HuH-7.5 (cell line): ENCODE measurements at places on chromosomes 3 and 15.

GRCh38 chr3:171269542-171269941, 190.7 kb downstream of the TNIK start:
- DNase-seq, result no peak

DNA sequence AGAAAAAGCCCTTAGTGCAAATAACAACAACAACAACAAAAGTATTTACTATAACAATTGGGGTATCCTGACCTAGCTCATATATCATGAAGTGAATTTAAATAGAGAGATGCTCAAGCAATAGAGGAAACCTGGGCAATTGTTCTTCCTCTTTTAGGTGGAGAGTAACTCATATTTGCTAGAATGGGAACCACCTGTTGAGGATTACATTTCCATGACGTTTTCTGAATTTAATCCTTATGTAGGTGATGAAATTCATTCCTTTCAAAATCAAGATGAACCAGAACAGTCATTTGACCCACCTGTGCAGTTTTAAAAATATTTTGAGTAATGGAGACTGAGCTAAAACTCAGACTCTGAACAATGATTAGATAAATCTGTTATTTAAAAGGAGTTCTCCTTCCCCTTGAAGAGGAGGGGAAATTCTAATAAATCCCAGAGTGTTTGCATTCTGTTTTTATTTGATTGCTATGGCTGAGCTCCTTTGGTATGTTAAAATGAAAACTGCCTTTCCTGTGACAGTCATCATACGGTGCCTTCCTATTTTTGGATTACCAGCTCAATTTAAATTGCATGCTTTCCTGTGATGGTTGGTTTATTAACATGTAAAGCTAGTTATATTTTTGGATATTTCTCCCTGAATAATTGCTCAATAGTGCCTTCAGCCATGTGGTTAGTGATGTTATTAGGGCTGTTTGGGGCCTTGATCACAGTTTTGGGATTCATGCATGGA, 24.3 kb downstream of the VPS8 start:
- no peak for DNase-seq

DNA sequence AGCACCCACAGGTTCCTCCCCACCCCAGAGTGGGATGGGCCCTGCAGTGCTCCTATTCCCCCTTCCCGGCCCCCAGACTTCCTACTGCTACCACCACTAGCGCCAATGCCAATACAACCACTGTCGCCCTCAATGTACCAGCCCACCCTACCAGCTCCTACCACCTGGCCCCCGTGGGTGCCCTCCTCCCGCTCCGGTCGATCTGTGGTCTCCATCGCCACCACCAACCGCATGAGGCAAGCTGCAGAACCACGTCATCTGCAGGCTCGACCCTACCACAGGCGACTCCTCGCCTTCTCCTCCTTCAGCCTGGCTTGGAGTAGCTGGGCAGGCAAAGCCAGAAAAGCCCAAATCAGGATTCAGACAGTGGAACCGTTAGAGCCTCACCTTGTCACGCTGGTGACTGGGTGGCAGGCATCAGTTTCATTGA, 179.3 kb downstream of the POTEB3 start:
- no peak for DNase-seq

- DNase-seq, result no peak
Observed at GRCh38 chr3:32508711-32509110, 6.1 kb upstream of the CMTM6 start.
